ENCODE measurements at places on chromosomes 1 and 21. TPM values are rescaled to one million over a fixed set of nuclear protein-coding genes. Genes with fewer than 3 reads are reported as not detected.

DNA sequence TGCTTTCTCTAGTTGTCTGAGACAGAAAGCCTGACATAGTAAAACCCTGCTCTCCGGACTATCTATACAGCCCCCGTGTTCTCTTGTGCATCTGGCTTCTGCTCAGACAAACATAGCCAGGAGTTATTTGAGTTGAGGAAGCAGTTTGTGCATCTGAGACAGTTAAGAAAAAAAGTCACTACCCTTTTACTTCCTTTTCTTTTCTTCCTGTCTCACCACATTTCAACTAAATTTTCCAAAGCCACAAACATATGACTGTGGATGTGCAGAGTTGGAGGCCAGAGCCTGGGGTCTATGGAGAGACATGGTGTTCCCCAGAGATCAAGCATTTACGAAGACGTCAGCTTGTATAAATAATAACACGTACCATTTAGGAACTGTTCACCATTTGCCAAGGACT, 158.5 kb upstream of the FGGY start:
- DNase-seq = no peak

GRCh38 chr1:151888972-151889570, 20.2 kb downstream of the THEM4 start:
- DNase-seq = no peak

- DNase-seq = no peak
These were observed 9.1 kb downstream of the CTSE start for GRCh38 chr1:206014601-206015000.

GRCh38 chr1:58457023-58457635, 89.4 kb downstream of the OMA1 start:
- no peak for DNase-seq

- no peak for DNase-seq
These were observed 384.7 kb downstream of the LRRIQ3 start for GRCh38 chr1:73813236-73813635.

- no peak for DNase-seq
These were observed 104.0 kb upstream of the ESRRG start for GRCh38 chr1:216827251-216827650.

DNA sequence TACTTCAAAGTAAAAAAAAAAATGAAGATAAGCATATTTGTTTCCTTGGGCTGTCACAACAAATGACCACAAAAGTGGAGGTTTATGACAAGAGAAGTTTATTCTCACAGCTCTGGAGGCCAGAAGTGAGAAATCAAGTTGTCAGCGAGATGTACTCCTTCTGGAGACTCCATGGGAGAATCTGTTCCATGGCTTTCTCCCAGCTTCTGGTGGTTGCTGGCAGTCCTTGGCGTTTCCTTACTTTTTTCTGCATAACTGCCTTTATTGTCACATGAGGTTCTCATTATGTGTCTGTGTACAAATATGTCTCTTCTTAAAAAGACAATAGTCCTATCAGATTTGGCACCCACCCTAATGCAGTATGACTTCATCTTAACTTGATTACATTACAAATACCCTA, 398.3 kb downstream of the KCNT2 start:
- peak; percentile 27 for DNase-seq

DNA sequence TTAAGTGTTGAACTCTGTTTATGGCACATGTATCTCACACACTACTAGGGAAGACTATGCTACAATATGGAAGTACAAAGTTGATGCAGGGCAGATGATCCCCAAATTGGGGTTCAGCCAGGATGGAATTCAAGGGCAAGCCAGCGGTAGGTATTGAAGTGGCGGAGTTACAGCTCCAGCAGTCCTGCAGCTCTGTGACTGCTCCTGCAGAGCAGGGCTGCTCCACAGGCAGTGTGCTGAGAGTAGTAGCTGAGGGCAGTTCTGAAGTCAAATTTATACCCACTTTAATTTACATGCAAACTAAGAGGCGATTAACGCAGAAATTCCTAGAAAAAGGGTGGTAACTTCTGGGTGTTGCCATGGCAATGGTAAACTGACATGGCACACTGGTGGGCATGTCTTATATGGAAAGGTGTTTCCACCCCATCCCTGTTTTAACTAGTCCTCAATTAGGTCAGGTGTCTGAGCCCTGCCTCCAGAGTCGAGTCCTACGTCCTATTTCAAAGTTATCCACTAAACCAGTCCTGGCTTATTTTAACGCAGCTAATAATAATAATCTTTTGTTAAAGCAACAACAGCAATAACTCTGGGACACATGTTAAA, 20.6 kb upstream of the CENPF start:
- no peak for DNase-seq

IFI44L gene
- 28.9 TPM for total RNA-seq

DNA sequence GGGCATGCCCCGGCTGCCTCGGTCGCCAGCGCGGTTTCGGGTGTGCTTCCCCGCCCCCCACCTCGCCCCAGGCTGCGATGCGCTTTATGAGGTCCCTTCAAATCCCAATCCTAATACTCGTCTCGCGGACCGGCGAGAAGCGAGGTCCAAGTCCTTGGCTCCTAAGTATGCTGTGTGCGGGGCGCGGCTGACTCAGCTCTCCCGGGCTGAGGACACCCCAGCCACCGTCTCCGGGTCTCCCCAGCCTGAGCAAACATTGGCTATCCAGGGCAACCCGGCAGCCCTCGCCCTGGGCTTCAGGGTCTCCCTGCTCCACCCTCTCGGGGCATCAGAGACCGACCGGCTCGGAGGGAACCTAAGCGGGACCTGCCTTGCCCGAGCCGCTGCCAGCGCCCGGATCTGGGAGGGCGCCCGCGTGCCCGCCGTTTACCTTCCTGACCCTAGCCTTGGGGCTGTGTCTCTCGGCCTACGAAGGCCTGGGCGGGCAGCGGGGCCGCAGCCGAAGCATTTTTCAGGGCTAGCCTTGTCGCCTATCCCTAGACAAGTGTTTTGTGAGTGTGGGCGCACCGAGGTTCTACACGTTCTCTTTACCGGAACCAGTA, 1.2 kb downstream of the ITPKB start:
- DNase-seq = peak; percentile 77

GRCh38 chr1:229557200-229557850, 1.2 kb downstream of the ABCB10 start:
- no peak for DNase-seq

DNA sequence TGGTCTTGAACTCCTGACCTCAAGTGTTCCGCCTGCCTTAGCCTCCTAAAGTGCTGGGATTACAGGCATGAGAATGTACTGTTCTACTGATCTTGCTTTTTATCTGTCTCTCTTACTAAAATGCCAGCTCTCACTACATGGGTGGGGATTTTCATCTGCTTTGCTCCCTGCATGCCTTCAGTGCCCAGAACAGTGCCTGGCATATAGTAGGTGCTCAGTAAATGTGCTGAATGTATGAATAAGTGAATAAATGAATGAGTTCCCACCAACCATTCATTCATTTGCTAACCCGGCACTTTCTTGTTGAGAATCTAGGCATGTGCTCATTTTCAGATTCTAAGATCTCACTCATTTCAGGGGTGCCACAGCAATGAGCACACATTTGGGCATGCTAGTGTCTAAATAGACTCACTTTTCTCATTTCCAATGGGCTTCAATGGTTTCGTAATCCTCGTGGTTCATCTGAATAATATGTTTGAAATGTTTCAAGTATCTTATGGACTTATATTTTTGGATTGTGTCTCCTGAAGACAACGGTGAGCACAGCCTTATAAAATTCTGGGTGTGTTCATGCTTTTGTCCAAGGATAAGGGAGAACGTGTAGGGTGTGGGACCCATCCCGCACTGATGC, 7.6 kb downstream of the DHRS3 start:
- DNase-seq = no peak

ELF3 gene
- total RNA-seq = 0.17 TPM

DNA sequence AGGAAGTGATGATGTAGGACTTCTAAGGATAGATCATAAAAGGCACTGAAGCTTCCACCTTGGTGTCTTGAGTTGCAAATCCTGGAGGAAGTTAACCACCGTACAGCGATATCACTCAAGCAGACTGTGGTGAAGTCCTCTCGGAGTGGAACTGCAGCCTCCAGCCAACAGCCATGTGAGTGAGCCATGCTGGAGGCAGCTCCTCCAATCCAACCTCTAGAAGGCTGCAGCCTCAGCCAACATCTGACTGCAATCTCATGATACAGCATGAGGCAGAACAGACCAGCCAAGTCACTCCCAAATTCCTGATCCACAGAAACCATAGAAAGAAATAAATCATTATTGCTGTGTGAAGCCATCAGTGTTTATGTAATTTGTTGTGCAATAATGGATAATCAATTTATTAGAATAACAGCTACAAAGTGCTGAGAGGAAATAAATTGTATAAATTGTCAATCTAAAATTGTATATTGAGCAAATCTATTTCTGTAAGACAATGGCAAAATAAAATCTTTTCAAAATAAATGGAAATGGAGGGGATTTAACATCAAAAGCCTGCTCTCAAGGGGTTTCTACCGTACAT, 65.0 kb downstream of the PRSS38 start:
- no peak for DNase-seq
